AG09319 (cell line): ENCODE measurements at places on chromosomes 11 and 22.

- DNase-seq, result no peak
Measured at GRCh38 chr11:121282386-121282785, 10.2 kb upstream of the SC5D start.

DNA sequence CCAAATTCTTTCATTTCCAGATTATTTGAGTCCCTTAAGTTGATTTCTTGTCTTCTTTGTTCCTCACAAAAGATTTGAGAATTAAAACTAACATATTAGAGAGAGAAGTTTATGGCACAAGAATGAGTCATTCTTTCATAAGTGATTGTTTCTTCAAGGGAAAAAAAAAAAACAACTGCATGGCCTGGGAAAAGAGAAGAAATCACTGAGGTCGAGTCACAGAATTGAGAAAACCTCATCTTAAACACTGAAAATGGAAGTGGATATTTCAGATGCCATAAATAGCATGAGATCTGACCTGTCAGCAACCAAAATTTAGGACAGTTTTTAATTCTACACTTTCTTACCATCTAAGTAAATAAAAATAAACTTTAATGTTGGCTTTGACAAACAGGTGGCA is 87.2 kb downstream of the CWF19L2 start:
- DNase-seq, result no peak

- DNase-seq, result no peak
Measured at GRCh38 chr11:122632181-122632824, 23.2 kb upstream of the UBASH3B start.

DNA sequence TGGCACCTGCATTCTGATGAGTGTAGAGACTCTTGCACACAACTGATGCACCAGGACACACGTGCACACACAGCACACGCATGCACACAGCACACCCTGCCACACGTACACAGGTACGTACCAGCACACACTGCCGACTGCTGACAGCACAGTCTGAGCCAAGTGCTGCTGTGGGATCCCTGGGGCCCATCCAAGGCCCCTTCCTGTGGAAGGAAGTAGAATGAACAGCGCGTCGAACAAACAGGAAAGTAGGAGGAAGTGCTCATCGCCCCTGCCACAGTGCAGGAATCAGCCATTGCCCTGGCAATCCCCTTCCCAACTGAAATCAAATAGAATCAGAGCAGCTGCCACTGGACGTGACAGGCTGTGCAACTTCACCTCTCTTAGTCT is 57.9 kb downstream of the CD82 start:
- no peak for DNase-seq

DNA sequence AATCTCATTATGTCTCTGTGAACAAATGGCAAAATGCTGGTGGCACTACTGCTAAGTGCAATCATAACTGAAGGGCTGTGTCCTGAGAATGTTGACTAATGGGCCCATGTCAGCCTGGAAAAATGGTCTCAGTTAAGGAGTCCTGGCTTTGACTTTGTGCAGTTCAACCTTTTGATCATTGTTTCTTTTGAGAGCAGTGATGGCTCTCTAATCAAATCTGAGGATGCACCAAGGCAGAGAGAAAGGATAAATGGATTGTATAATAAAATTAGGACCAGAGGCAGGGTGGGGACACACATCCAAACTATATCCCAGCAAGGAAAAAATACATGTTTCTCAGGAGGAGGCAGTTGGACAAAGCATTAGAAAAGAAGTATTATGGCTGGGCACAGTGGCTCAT is 59.6 kb upstream of the SYN3 start:
- no peak for DNase-seq

- no peak for DNase-seq
Measured at GRCh38 chr11:57479911-57480310, 19.6 kb downstream of the RTN4RL2 start.

- peak; percentile 49 for DNase-seq
Measured at GRCh38 chr22:36194971-36195370, 6.6 kb downstream of the APOL4 start.

DNA sequence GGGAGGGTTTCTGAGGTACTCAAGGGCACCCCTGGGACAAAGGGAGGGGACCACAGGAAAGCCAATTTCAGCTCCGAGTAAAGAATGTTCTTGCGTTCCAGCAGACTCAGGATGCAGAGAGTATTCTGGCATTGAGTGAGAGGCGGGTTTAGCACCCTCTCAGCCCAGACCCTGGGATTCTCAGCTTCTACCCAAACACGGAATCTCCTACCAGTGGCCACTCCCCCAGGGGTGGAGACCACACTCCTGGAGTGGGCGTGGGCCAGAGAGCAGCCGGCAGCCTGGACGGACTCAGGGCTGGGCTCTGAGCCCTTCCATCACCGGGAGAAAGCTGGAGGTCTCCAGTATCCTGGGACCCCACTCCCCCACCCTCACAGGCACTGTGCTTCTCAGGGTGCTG is 26.1 kb upstream of the TTLL12 start:
- DNase-seq, result no peak

DNA sequence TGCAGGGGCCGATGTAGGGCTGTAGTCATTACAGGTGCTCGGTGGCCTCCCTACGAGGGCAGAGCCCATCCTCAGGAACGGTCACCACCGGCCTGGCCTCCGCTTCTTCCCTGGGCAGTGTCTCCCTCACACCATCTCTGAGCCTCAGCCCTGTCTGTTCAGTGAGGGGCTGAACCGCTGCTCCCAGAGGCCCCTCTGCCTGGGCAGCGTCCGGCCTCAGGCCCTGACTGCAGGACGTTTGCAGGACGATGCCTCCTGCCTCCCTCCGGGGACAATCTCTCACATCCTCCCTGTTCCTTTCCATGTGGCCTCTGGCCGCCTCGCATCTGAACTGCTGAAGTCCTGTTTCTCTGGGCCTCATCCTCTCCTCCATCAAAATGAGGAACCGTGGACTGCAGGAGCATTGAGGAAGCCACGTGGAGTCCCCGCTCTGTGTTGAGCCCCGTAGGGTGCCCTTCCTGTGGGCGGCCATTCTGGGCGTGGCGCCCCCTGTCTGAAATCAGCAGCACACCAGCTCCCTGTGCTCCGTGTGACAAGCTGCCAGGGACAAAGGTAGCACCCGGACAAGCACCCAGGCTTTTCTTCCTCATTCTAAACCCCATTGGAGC is 933.5 kb downstream of the BRD1 start:
- DNase-seq, result no peak

- no peak for DNase-seq
Measured at GRCh38 chr22:50307890-50308596, 597 bp upstream of the PLXNB2 start.

- no peak for DNase-seq
Measured at GRCh38 chr11:72735495-72736027, 16.6 kb downstream of the ARAP1 start.

DNA sequence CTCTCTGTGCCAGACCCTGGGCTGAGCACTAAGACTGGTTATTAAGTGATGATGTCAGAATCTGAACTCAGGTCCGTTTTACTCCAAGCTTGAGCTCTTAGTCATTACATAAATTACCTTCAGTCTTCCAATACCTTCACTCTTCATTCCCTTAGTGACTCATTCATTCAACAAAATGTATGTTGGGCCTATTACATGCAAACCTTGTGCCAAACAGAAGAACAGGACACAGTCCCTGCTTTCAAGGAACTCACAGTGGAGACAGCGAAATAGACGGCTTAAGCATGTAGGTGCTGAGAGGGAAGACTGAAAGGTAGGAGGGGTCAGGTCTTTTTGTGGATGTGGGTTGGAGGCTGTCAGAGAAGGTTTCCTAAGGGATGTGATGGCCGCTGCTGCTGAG is 3.3 kb downstream of the KCTD14 start:
- no peak for DNase-seq

GRCh38 chr11:113681282-113681681 is 24.8 kb downstream of the TMPRSS5 start:
- no peak for DNase-seq

DNA sequence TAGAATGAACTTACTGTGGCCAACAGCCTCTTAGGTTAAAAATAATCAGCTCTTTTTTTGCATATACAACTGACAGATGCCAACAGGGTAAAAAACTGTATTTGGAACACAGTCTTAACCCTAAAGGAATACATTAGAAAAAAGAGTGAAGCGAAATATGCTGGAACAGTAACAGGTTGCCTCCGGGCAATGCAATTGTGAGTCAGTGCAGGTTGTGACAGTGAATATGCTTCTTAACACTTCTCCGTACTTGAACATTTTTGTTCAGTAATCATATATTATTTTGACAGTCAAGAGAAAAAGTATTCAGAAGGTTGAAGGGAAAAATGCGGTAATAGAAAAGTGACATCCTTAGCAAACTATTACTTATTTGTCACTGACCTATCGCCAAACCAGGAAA is 98.5 kb downstream of the DBX1 start:
- DNase-seq, result no peak

GRCh38 chr22:20994902-20995241 is 7.0 kb downstream of the THAP7 start:
- DNase-seq, result no peak

- DNase-seq, result no peak
Measured at GRCh38 chr11:116114198-116114651, 610.0 kb upstream of the CADM1 start.

GRCh38 chr11:85028329-85029101 is 598.6 kb downstream of the DLG2 start:
- no peak for DNase-seq

DNA sequence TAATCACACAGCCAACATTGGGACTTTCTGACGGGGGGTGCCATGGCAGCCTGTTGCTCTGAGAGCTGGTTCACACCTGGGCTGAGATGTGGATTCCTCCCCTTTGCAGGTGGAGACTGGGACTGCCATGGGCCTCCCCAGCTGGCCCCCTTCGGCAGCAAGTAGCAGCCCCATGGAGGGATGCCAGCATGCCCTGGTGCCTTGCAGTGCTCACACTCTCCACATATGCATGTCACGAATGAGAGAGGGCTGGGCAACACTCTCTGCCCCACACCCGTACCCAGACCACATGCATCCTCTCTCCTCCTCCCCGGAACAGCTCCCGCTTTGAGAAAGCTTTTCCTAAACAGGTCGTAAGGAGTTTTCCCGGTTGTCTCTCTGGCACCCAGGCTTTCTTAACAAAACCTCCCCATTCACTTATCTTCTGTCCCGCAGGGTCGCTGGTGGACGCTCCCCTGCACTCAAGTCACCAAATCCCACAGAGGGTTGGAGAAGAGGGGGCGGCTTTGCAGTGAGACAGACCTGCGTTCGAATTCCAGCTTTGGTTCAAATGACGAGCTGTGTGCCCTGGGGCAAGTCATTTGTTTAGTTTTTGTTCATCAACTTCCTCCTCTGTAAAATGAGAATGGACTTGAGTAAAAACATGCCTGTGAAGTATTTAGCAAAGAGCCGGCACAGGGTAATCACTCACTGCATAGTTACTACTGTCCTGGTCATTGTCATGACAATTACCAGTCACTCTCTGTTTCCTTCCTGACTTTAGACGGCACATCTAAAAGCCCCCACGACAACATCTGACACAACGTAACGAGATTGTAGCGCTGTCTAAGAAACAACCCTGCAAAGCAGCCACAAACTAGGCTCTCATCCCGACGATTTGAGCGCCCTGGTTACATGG is 231.3 kb upstream of the B3GAT1 start:
- no peak for DNase-seq

DNA sequence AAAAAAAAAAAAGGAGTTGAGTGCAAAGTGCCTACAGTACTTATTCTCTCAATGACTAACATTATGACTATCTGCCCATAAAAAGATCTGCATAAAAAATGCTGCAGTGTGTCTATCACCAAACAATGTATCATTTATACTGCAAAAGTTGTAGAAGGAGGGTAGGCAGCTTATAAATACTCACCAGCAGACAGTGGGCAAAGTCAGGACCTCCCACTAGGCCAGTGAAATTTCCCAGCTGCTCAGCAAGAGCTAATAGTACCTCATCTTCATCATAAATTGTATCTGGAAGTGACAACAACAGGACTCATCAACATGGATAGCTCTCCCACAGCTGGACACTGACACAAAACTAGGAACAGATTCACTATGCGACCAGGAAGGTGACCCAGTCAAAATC is 1.6 kb downstream of the PPP2R1B start:
- DNase-seq, result no peak

- no peak for DNase-seq
Measured at GRCh38 chr11:69925366-69926196, 106.4 kb upstream of the FGF3 start.
